Effector CD4-positive, alpha-beta T cell (primary cell): ENCODE measurements at places on chromosomes 16 and 17.
A peak's percentile ranks its signal among the peaks of the same experiment; 100 is the strongest.

DNA sequence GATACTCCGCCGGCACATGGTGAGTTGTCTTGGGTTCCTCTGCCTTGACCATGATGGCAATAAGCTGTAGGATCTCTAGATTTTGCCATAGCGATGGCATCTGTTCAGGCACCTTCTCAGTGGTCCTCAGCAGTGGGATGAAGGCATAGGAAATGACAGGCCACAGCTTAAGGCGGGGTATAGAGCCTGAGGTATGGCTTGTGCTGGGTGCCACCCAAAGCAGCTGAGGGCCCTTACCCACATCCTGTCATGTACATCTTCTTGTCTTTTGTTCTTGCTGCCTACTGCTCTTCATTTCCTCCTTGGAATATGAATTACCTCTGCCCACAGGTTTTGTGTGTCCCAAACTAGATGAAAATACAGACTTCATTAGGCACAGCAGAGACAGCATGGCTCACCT is 29.5 kb downstream of the KAT7 start:
- peak; percentile 43 for DNase-seq

GRCh38 chr16:55628306-55628968 is 27.4 kb upstream of the SLC6A2 start:
- no peak for DNase-seq

DNA sequence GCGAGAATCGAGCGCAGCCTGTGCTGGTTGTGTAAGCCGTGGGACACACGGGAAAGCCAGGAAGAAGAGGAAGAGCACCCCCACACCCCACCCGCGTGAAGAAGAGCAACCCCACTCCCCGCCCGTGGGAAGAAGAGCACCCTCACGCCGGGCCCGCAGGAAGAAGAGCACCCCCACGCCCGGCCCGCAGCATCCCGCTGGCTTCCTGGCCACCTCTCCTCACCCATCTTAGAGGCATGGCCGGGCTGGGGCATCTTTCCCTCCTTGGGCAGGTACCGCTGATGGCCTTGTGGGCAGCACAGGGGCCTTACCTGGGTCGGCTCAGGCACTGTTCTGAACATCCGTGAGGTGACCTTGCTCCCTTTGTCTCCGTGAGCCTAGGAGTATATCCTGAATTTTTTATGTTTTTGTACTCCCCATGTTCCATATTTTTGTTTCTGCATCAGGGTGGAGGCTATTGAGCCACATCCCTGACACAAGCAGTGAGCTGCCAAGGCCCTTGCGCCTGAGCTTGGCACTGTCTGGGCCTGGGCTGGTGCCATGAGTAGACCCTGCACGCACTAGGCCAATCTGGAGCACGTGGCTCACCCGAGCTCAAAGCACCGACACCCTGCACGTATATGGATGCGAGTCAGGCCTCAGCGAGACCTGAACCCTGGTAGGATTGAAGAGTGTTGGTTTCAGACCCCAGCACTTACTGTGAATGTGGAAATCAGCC is 71.4 kb upstream of the KCTD5 start:
- DNase-seq = no peak

GRCh38 chr16:11407047-11407982 is 62.1 kb downstream of the RMI2 start:
- peak; percentile 50 for DNase-seq

DNA sequence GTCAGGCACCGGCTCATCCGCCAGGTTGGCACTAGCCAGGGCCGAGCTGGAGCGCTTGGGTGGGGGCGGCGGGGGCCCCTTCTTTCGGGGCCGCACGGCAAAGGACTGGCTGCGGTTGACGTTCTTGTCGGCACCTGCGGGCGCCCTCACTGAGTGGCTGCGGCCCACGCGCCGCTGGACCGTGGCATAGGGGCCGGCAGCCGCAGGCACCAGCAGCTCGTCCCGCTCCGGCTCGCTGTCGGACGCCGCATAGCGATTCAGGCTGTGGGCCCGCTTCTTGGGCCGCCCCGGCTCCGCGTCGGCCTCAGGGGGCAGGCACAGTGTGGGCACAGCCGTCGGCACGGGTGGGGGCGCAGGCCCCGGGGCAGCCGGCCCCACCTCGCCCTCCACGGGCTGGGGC is 15.9 kb downstream of the CASKIN1 start:
- DNase-seq = no peak

DNA sequence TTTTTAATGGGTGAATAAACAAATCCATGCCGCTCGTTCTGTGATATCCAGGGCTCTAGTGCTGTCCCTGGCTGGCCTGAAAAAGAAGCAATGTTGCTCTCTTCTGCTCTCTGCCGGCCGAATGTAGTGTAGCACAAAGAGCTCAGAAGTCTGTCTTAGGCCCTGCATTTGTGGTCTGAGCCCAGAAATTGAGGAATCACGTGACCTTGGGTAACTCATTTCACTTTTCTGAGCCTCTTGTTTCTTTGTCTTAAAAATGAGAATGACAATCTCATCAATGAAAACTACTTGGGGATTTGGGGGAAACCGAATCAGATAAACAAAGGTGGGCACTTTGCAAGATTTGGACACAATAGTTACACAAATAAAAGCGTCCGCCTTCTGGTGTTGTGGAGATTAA is 381.6 kb upstream of the ASIC2 start:
- no peak for DNase-seq

- DNase-seq = no peak
These were observed 12.9 kb upstream of the CHST4 start for GRCh38 chr16:71513302-71513701.

GRCh38 chr16:58024486-58025350 is 836 bp upstream of the MMP15 start:
- no peak for DNase-seq

DNA sequence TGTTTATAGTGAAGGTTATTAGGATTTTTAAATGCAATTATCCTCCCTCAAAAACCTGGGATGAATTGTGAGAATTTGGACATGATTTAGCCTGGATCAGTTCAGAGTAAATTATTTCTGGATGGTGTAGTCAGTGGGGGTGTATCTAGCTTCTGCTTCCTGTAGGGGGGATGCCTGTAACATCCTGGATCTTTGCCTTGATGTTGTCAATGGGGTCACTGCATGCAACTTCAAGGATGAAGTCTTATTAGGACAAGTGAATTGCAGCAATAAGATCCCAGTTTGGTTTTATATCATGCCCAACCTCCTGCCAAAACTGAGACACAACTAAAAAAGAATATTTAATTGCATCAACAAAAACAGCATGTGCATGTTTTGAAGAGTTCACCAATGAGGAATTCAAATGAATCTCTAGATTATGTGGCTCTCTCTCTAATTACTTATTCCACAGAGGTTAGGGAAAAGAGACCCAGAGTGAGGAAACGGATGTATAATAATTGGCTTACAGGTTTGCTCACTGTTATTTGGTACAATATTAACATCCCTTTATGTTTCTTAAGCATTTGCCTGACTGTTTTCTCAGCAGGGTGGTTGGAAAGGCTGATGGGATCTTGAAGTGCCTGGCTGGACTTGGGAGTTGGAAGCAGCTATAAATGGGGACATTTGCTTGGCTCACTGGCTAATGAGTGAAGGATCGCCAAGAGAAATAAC is 159.8 kb downstream of the HS3ST3B1 start:
- no peak for DNase-seq

- DNase-seq = no peak
These were observed 30.7 kb upstream of the PIK3R6 start for GRCh38 chr17:8898126-8898525.

DNA sequence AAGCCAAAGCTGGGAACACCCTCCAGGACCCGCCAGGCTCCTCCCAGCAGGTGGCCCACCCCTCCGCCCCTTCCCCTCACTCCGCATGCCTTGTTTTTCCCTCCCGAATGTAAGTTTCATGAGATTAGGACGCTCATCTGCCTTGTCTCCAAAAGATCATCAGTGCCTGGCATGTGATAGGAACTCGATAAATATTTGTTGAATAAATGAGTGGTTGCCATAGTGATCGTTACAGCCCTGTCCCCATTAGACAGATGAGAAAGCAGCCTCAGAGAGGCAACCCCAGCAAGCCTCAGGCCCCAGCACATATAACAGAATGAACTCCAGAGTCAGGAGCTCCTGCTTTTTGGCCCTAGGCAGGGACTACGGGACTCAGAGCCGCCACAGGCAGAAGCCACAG is 5.0 kb downstream of the CAMKK1 start:
- DNase-seq = no peak

GRCh38 chr16:51820176-51820575 is 669.1 kb upstream of the SALL1 start:
- no peak for DNase-seq

DNA sequence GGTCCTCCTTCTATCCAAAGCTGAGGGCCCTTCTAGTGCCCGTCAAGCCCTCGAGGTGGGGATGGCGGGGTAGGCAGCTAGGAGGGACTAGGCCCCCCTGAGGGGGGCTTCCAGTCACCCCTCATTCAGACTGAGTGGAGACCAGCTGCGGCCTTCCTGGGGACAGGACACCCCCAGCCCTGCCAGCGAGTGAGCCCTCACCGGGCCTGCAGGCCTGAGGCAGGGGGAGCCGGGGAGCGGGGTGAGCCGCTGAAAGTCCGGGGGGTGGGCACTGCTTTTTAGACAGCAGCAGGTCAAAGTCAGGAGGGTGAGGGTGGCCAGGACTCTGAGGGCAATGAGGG is 8.7 kb upstream of the KREMEN2 start:
- no peak for DNase-seq

- no peak for DNase-seq
These were observed 2.1 kb downstream of the TBX21 start for GRCh38 chr17:47735139-47735464.

DNA sequence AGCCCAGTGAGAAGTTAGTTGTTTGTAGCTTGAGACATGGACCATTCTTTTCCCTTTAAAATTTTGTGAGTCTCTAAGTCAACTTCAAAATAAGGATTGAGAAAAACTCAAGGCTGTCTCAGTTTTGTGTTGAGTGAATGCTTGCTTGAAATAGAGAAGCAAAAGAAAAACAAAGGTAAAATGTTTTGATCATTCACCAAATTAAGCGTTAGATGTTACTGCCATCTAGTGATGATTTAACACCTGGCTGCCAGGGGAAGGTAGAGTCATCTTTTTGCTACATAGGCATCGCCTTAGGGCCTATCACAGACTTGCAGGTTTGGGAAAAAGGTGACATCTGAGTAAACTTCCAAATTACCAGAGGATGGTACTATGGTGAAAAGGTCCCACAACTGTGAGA is 74.4 kb downstream of the PCTP start:
- no peak for DNase-seq

- DNase-seq = no peak
These were observed 7.9 kb downstream of the KRT37 start for GRCh38 chr17:41416479-41416878.

DNA sequence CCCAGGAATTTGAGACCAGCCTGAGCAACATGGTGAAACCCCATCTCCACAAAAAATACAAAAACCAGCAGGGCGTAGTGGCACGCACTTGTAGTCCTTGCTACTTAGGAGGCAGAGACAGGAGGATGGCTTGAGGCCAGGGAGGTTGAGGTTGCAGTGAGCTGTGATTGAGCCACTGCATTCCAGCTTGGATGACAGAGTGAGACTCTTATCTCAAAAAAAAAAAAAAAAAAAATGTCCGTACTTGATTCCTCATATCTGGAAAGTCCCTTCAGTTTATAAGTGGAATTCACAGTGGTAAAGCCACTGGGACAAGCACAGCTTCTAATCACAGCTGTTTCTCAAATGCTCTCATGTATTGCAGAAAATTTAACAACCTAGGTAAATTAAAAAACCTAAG is 78.6 kb upstream of the CREBBP start:
- DNase-seq = no peak

DNA sequence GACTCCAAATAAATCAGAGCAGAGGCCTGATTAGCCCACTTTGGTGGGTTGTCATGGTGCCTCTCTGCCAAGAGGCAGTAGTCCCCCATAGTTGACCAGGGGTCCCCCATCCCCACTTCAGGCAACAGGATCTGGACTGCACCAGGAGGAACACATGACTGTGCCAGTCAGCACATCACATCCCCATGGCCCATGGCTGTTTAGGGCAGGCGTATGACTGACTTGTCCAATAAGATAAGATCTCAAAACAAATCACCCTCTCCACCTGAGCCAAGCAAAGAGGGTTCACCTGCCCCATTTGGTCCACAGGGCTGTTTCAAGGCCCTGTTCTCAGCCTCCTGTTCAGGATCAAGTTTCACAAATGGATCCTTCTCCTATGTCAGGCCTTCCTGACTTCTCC is 93.3 kb downstream of the C16orf78 start:
- DNase-seq = no peak

- no peak for DNase-seq
These were observed 1.7 kb upstream of the KPNA2 start for GRCh38 chr17:68033636-68034451.

DNA sequence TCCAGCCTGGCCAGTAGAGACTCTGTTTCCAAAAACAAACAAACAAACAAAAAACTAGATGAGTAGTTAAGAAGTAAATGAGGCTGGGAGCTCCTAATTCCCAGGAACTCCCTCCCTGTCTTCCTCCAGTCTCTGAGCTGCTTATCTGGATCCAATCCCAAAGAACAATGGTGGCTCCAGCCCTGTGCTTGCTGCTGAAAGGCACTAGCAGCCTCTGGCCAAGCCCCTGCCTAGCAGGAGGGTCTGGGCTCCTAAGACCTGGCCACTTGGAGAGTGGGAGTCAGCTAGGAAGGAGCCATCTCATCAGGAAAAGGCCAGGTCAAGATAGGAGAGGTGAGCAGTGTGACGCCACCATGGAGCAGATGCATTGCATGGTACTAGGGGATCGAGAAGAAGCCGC is 14.3 kb upstream of the SLC35B1 start:
- no peak for DNase-seq

GRCh38 chr16:82633964-82634600 is 7.3 kb downstream of the CDH13 start:
- no peak for DNase-seq

GRCh38 chr16:89101303-89102040 is 7.8 kb downstream of the ACSF3 start:
- DNase-seq = no peak

DNA sequence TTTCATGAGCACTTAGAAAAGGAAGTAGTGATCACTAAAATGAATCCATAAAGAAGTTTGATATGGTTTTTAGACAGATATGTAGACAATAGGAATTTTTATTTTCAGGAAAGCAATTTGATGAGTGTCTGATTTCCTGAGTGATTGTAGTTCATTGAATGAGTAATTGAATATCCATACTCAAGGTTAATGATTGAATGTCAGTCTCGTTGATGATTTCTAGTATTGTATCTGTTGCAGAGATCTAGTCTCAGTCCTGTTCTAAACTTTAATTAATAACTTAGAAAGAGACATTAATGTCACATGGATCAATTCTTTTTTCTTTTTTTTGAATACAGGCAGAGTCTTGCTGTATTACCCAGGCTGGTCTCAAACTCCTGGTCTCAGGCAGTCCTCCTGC is 78.3 kb downstream of the NLK start:
- DNase-seq = no peak

- no peak for DNase-seq
These were observed 12.4 kb downstream of the BCAR1 start for GRCh38 chr16:75238853-75239541.
